ENCODE measurements at places on chromosomes 2 and 18.

GRCh38 chr2:233462826-233463470, 103.6 kb downstream of the USP40 start:
- no peak for DNase-seq

GRCh38 chr2:168514692-168515091, 58.6 kb downstream of the CERS6 start:
- DNase-seq = no peak

GRCh38 chr2:75702593-75702992, 8.1 kb downstream of the GCFC2 start:
- DNase-seq = no peak

DNA sequence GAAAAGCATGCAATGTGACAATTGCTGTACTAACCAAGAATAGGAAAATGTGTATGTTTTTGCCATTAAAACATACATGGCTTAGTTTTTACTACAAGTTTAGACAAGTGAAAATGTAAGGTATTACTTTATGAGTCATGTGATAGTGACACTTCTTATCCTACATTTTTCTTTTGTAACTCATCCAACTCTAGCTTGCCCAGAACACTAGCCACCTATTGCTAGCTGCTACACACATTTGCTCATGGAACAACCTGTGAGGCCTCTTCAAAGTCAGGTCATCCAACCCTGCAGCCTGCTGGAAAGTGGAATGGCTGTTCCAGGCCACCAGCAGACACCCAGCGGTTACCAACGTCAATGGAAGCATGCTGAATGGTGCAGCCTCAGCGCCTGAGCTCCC, 1043.9 kb downstream of the TMEM182 start:
- no peak for DNase-seq

DNA sequence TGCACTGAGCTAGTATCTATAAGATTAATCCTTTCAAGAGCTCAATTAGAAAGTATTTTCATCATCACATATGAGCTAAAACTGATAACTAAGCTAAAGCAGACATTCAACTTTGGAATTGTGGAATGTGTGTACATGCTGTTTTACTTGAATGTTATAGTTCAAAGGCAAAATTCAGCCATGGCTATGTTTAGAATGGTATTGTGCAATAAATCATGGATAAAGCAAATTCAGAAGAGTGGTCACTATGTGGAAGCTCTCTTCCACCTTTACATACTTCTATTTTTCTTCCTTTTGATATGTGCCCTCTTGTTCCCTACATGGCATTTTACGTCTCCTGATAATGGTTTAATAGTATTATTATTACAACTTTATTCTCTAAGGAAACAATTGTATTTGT, 1366.3 kb upstream of the LRRTM1 start:
- DNase-seq = no peak

DNA sequence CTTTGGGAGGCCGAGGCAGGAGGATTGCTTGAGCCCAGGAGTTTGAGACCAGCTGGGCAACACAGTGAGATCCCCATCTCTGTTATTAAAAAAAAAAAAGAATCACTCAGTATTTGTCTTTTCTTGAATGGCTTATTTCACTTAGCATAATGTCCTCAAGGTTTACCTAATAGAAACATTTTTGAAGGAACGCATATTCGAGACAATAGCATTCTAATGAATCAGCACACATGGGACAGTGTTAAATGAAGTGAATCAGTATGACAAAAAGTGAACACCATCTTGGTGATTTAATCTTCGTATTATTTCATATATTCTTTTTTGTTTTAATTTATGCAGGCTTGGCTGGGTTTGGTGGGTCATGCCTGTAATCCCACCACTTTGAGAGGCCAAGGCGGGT, 44.7 kb downstream of the WIPF1 start:
- no peak for DNase-seq
